ENCODE measurements at places on chromosomes 1 and 21. TPM values are rescaled to one million over a fixed set of nuclear protein-coding genes. Genes with fewer than 3 reads are reported as not detected.

DNA sequence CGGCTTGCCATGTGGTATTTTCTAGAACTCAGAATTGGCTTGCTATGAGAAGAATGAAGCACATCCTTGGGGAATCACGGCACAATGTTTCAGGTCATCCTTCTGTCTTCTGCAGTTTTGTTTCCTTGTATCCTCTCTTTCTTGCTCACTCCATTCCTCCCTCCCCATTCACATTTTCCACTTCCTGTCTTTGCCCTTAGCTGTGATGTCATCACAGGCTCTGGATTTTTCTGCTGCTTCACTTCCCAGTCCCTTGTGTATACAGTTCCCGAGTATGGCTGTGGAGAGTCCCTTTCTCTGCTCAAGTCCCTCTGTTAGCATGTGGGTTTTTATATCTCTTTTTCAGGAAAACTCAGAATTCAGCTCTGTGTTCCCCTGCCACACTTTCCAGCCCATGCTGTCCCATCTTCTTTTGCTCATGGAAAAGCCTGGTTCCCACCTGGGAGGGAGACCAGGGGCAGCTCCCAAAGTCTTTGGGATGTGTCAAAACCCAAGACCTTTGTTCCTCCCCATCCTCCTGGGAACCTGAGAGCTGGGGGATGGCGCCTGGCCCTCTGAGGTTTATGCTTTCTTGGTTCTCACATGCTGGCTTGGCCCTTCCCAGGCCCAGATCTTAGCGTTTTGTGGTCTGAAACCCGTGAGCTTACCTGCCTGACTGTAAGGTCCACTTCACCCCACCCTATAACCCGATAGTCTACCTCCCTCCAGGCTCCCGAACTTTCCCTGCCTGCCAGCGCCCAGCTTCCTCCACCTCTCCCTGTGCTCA lies 4.8 kb upstream of the RGS16 start:
- no peak for DNase-seq

GRCh38 chr1:42221952-42222606 lies 57.5 kb upstream of the GUCA2A start:
- no peak for DNase-seq

Gene APCS
- not detected for total RNA-seq

- DNase-seq = no peak
These were observed 173.9 kb downstream of the DUSP10 start for GRCh38 chr1:221567859-221568507.

DNA sequence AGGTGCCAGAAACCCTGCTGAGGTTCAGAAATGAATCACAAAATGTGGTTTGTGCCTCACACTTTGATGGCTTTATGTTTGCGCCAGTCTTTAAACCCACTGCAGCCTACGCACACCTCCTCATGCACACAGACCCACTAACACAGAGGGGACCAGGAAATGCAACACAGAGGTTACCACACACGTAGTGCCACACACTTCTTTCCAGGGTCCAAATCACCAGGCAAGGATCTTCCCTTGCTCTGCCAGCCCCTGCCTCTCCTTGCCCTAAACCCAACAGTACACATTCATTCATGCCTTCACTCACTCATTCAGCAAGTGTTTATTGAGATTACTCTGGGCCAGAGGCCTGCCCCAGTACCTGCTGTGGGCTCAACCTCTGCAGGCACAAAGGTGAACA lies 17.5 kb downstream of the MAB21L3 start:
- DNase-seq = peak; percentile 45

Data from activated naive CD4-positive, alpha-beta T cell treated with anti-CD3 and anti-CD28 coated beads, Interleukin-2, amount 50 U/mL, for 72 hours (primary cell).